ENCODE measurements at places on chromosomes 2 and 18. TPM values are rescaled to one million over a fixed set of nuclear protein-coding genes. Genes with fewer than 3 reads are reported as not detected.

Gene LHCGR
- total RNA-seq = not detected

Gene CXCR4
- total RNA-seq = not detected

Gene STARD6
- total RNA-seq = 0.88 TPM

Gene CCDC150
- 13.6 TPM for total RNA-seq

Gene SNRPD1
- 30.6 TPM for total RNA-seq

Gene FAM98A
- 96.5 TPM for total RNA-seq

Gene FEV
- total RNA-seq = not detected

Gene ZNF521
- 7.6 TPM for total RNA-seq

Gene SPR
- 26.6 TPM for total RNA-seq

Gene E2F6
- 22.0 TPM for total RNA-seq

Gene C1GALT1C1L
- total RNA-seq = 6.4 TPM

Gene CNTNAP5
- not detected for total RNA-seq

Gene SCN7A
- total RNA-seq = not detected

Gene KRCC1
- total RNA-seq = 36.2 TPM

Gene MOGAT1
- total RNA-seq = 0.24 TPM

Gene ADAM23
- total RNA-seq = not detected
